ENCODE measurements at places on chromosomes 5 and 9.

GRCh38 chr5:38149815-38150195 lies 108.6 kb upstream of the EGFLAM start:
- no peak for DNase-seq

DNA sequence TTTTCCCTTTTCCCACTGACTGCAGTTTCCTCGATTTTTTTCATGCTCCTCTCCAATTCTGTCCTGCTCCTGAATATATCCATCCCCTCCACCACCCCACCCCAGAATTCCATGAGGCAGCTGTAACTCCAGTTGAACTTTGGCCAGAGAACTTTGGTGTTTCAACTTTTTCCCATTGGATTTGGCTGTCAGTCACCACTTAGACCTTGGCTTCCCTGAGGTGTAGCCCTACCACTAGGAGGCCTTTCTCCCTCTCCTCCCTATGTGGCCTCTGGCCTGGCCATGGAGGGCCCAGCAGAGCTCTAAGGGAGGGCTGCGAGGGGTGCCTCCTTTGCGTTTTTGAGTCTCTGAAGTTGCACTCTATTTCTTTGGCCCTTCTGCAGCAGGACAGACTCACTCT lies 261.3 kb downstream of the PIK3R1 start:
- no peak for DNase-seq

DNA sequence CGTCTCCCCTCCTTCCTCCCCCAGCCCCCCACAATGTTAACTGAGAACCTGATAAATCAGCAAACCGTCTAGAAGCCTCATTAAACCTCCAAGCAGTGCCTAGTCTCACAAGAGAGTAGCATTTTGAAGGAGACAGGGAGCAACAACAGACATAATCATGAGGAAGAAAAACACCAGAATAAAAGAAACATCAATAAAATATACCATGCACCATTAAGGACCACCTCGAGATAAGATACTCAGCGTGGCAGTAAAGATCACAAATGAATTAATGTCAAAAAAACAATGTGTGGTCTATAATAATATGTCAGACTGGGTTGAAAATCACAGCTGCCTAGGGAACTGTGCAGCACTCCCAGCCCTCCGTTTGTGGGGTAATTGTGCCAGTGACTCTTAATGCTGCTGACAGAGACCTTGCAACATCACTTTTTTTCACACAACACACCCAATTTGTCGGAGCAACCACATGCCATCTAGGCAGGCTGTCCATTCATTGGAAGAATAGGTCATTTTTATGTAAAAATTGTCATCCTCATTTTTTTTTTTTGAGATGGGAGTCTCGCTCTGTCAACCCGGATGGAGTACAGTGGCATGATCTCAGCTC lies 450.8 kb upstream of the WWC1 start:
- DNase-seq = no peak

GRCh38 chr9:105501414-105501813 lies 53.6 kb downstream of the FSD1L start:
- DNase-seq = no peak

DNA sequence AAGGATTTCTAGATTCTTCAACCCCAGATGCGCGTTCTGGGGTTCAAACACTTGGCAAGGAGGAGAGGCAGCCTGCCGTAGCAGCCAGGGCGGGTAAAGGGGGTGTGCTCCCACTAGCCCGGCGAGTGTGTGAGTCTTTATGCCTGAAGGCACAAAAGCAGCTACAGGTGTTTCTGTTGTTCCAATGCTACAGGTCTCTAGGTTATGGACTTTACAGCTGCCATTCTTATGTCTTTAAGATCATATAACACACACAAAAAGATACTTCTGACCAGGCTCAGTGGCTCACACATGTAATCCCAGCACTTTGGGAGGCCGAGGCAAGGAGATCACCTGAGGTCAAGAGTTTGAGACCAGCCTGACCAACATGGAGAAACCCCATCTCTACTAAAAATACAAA lies 133.6 kb upstream of the RETREG1 start:
- DNase-seq = no peak

GRCh38 chr9:126700903-126701812 lies 87.4 kb downstream of the LMX1B start:
- no peak for DNase-seq

- DNase-seq = peak; percentile 21
Measured at GRCh38 chr9:14769230-14769571, 46.7 kb upstream of the CER1 start.

GRCh38 chr9:100056561-100056960 lies 42.2 kb downstream of the ERP44 start:
- DNase-seq = no peak

- peak; percentile 16 for DNase-seq
Measured at GRCh38 chr5:172473427-172473826, 19.1 kb upstream of the SH3PXD2B start.

DNA sequence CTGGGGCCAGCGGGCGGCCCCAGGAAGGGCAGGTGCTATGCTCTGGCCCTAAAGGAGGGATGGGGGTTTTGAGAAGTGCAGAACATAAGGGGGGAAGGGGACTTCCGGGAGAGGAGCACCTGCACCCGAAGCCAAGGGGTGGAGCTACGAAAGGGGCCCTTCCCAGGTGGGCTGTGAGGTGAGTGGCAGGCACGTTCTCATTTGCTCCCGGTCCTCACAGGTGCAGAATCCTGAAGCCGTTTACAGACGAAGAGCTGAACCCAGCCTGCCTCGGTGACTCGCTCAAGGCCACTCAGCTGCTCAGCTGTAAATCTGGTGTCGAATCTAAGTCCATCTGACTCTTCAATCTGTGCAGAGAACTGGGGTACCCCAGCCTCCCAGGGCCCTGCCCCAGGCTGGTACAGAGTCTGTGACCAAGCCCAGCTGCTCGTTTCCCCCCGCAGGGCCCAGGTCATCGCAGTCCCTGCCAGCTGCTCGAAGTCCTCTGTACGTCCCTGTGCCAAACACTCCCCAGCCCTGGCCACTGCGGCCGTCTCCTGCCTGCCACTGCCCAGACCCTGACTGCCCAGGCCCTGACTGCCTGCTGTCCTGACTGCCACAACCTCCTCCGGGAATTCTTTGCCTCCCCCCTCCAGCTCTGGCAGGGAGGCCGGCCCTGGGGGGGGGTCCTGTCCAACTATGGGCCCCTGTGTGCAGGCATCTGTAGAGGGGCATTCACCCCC lies 53.8 kb upstream of the RXRA start:
- DNase-seq = no peak

DNA sequence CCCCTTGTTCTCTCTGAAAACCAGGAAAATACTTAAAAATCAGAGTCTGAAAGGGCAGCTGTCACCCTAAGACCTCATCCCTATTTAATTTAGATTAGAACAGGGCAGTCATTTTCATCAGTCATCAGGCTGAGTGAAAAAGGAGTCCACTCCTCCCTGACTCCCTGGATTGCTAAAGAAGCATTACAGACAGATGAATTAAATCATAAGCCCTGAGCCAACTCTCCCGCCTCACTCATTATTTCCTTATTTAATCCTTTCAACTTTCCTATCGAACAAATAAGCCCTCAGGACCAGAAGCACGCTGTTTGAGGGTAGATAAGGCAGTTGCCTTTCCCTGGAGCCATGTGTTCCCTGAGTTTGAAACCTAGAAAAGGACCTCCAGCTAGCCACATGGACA lies 201.9 kb upstream of the ANKRD55 start:
- DNase-seq = no peak

DNA sequence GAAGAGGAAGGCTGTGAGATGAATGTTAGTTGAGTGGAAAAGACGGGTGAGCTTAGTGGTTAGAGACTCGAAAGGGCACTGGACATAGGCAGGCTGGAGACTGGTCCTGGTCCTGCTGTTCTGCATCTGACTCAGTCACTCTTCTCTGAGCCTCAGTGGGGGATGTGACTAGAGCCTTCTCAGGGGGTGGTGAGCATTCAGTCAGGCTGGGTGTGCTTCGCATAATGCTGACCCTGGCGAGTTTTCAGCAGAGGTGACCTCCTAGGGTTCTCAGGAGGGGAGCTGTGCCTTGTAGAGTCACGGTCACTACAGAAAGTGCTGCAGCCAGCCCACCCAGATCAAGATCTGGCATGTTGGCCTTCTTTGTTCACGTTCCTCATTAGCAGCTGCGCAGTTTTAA lies 44.3 kb downstream of the PRRC2B start:
- no peak for DNase-seq

DNA sequence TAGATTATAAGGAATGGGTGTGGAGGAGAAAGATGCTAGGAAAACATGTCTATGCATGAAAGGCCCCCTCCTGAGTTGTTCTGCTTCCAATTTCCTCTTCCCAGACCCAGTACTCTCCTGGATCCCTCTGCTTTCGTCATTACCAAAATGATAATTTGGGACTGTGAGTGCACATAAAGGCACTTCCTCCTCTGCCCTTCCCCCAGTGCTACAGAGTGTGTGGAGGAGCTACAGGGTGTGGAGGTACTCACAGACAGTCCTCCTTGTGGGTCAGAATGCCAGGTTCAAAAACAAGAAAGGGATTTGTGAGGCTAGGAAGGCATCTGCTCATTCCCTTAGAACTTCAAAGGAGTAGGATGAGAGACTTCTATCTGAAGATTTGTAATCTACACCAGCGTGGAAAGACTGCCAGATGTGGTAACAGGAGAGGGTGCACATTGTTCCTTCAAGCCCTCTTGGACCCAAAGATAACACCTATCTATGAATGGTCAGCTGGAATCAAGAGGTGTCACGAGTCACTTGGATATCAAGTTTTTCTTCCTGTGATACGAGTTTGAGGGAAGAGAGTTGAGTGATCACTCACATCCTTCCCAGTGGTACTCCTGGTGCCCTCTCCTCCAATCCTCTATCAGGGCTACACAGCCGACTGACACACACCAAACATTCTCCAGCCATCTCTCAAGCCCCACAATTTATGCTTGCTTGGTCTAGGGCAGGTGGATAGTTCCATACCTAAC lies 201.1 kb downstream of the EPB41L4A start:
- no peak for DNase-seq

- DNase-seq = no peak
Measured at GRCh38 chr5:118060833-118061232, 927.5 kb downstream of the DTWD2 start.

GRCh38 chr5:1108023-1108864 lies 3.6 kb downstream of the SLC12A7 start:
- no peak for DNase-seq

DNA sequence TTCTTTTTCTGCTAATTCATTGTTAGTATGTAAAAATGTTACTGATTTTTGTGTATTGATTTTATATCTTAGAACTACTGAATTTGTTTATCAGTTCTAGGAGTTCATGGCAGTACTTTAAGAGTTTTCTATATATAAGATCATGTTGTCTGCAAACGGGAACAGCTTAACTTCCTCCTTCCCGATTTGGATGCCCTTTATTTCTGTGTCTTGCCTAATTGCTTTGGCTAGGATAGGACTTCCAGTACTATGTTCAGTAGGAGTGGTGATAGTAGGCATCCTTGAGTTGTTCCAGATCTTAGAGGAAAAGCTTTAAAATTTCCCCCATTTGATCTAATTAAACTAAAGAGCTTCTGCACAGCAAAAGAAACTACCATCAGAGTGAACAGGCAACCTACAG lies 20.1 kb downstream of the RCL1 start:
- DNase-seq = no peak

DNA sequence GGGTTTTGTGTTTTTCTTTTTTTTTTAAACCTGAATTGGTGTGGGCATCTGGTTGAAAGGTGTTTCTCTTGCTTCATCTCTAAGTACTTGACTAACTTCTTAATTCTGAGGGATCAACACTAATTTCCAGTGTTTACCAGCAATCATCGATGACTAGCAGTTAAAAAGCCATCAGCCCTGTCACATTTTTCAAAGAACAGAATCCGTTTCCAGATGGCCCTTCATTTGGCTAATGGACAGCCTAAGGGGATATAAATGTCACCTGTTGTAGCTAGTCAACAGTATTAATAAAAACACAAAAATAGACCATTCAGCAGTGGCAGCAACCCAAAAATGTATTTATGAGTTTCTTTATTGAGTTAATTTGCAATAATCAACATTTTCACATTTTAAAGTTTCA lies 1076.5 kb downstream of the MAT2B start:
- DNase-seq = no peak

- no peak for DNase-seq
Measured at GRCh38 chr9:134611046-134611445, 30.6 kb upstream of the COL5A1 start.

DNA sequence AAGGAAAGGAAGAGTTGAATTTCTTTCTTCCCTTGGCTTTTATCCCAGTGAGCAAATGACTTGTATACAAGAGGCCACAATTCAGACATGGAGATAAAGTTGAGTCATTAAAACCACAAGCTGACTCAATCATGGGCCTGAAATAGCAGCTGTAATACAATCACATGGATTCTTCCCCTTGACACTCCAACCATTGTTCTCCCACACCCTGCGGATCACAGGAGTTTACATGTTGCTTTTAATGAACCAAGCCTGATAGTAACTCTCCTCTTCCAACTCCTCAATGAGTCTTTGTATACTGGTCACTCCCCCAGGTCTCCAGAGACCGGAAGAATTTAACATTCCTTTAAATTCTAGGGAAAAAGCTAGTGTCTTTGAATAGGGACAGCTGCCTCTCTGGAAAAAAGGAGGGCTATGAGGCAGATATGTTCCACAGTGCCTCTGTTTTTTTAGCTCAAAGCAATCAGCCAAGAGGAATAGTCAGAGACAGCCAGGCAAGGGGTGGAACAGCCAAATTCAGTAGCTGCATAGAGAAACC lies 32.4 kb downstream of the PCDHGC5 start:
- DNase-seq = peak; percentile 61

DNA sequence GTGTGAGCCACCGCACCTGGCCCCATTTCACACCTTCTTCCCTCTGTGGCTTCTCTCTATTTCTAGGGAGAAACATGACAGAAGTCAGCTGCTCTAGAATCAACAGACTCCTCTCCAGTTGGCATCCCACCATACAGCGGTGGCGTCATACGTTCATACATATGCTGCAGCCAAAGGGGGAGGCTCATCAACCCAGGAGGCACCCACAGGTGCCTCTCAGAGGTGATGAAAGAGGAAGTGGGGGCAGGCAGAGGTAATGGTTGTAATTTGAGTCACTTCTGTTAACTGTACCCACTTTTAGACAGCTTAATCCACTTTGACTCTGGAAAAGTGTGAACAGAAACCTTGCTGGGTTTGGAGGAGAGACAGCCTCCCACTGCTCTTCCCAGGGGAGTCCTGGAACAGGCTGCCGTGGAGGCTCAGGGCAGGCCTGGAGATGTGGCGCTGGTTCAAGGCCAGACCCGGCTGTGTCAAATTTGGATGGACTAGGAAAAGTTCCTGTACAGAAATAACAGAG lies 47.3 kb upstream of the SUB1 start:
- no peak for DNase-seq

DNA sequence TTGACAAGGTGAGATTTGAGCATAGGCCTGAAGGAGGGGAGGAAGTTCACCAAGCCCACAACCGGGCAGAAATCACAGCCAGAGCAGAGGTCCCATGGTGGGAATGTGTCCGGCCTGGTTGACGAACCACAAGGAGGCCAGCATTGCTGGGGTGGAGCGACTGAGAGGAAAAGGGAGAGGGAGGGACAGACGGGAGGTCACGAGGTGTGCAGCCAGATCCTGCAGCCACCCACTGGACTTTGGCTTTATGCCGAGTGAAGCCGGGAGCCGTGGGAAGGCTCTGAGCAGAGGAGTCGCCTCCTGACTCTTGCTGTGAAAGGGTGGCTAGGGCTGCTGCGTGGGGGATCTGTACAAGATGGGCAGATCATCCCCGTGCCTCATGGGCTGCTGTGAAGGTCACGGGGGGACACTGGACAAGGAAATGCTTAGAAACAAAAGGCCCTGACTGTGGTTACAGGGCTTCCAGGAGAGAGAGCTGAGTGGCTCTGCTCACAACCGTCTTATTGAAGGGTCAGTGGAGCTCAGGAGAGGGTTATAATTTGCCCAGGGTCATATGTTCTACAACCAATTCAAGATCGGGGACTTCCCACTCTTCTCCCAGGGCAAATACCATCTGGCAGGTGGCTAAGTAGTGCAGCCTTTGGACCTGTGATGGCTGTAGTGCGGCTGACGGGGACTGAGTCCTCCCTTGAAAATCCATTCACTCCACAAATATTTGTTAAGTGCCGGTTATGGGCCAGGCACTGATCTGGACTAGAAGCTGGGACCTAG lies 15.6 kb upstream of the CD74 start:
- no peak for DNase-seq
